ENCODE measurements at places on chromosomes 12 and 14.

DNA sequence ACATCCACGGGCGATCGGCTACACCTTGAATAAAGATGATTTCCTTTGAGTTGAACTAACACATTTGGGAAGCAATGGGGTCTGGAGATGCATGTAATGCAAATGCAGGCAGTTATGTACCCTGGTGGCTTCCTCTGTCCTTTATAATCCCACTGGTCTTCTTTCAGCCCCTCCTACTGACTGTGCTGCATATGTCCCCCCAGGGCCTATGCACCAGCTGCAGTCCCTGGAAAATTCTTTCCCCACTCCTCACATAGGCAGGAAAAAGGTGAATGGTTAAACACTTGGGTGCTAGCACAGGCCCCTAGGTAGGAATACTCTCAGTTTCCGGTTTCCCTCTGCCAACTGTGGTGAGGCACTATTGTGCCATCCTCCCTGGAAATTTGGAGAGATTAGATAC, 294.8 kb upstream of the SOX5 start:
- DNase-seq = no peak

DNA sequence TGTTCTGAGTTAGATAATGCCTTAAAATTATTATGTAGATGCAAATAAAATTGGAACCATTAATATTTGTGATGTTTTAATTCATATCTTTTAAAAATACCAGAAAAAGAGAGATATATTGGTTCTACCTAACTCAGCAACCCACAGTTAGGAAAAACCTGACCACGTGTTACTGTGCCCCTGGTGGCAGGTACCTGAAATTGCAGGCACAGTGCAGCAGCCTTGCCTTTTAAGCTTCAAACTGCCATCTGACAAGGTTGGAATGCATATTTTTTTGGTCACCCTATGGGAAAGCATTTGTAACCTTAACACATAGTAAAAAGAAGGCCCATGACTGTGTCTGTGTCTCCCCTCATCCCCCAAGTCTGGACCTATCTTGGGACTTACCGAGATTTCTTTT, 109.4 kb upstream of the NOS1 start:
- DNase-seq = no peak

GRCh38 chr14:52848626-52849025, 57.2 kb upstream of the GNPNAT1 start:
- no peak for DNase-seq

DNA sequence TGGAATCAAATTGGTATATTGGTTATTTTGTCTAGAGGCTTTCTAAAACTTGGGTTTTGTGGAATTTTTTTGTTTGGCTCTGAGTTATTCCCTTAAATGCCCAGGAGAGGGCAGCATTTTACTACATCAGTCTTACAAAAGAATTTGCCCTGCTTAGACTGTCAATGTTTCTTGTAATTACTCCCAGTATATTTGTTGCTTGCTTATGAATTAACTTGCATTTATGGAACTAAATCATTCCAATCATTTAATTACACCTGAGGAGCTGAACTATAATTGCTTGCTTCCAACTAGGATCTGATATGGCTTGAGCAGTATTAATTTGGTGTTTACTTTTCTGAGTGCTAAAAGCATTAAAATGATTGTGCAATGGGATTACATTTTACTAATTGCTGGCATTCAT, 48.7 kb downstream of the MIPOL1 start:
- no peak for DNase-seq

DNA sequence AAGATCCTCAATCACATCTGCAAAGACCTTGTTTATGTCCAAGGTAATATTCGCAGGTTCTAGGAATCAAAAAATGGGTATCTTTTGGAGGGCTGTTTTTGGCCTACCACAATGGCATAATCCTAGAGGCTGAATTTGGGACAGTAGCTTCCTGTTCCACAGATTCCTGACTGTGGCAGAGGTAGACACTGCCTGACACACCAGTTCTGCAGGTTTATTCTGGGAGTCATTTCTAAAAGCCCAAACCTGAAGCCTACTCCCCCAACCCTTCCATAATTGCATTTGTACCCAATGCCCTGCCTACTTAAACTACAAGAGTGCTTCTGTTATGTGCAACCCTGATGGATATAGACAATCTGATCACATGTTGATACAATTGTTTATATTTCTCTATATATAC, 378.9 kb downstream of the PCNX1 start:
- no peak for DNase-seq

- no peak for DNase-seq
Observed at GRCh38 chr14:24297190-24297964, 2.2 kb downstream of the DHRS1 start.

DNA sequence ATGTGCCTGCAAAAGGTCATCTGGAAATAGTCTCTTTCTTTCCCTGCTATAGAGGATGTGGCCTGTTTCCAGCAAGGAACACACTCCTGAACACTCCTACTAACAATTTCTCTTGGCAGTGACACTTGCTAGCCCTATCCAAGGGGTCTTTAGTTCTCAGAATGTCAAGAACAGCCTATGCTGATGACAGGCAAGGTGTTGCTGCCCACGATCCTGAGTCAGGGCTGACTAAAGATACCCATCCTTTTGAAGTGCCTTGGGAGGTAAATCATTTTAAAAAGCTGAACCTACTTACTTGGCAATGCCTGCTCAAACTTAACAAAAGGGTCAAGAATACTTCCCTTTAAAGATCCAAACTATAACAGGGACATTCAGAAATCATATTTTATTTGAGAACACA, 1146.4 kb downstream of the VRK1 start:
- no peak for DNase-seq
